Naive B cell (primary cell): ENCODE measurements at places on chromosomes 2 and 18.
A peak's percentile ranks its signal among the peaks of the same experiment; 100 is the strongest.

- no peak for DNase-seq
These were observed 44.5 kb downstream of the DOCK10 start for GRCh38 chr2:224997802-224998201.

- DNase-seq = no peak
These were observed 11.9 kb upstream of the REG3A start for GRCh38 chr2:79171348-79171958.

DNA sequence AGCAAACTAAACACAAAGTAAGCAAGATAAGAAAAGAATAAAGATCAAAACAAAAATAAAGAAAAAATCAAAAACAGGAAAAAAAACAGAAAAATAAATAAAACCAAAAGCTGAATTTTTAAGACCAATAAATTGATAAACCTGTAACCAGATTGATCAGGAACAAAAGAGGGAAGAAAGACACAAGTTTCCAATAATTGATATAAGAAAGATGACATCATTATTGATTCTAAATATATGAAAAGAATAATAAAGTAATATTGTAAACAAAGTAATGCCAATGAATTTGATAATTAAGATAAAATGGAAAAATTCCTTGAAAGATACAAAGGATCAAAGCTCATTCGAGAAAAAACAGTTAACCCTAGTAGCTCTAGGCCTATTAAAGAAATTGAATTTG, 394.6 kb upstream of the LRATD1 start:
- DNase-seq = no peak

DNA sequence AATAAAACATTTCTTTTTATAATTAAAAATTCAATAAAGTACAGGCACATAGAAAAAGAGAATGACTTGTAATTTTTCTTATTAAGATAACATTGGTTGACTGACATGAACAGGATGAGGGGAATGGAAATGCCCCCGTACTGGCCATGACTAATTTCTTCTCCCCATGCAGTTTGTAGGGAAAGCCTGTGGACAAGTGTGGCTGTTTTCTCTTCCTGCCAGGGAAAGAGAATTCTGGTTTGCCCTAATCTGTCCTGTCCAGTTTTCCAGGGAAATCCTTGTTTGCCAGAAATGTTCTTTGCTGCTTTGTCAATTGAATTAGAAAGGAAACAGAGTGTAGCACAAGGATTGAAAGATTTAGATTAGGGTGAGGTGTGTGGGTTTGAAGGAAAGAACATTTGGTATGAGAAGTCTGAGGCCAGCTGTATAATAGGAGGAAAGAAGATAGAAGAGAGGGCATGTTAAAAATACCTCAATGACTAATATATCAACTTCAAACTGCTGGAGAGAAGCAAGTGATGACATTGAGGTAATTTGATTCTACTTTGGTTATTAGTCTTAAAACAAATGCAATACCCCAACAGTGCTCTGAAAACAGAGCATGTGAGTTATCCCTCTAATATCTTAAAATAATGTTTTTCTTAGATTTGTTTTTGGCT, 593.9 kb upstream of the ZNF804A start:
- DNase-seq = no peak

GRCh38 chr2:190343536-190344275, at the start of gene INPP1:
Gene INPP1, plus strand, starts transcription at chr2:190343589. Its CDS starts 16,514 bp downstream, at chr2:190360103.
- peak; percentile 23 for DNase-seq

GRCh38 chr18:51668101-51668500, 470.6 kb upstream of the MEX3C start:
- no peak for DNase-seq

DNA sequence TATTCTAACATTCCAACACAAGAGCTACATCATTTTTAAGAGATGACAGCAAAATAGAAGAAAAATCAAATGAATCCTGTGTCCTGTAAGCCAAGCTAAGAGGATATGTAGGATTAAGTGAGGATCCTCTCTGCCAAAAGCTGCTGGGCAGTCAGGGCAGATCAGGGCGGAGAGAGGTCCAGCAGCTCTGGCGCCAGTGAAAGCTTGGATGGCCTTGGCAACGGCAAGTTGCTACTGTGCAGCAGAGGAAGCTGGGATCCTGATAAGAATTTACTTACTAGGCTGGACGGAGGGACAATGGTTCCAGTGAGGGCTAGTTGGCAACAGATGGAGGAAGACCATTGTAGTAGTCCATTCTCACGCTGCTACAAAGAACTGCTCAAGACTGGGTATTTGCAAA, 391.5 kb downstream of the XIRP2 start:
- no peak for DNase-seq

- peak; percentile 79 for DNase-seq
These were observed 41.0 kb downstream of the LPIN2 start for GRCh38 chr18:2971741-2972552.

DNA sequence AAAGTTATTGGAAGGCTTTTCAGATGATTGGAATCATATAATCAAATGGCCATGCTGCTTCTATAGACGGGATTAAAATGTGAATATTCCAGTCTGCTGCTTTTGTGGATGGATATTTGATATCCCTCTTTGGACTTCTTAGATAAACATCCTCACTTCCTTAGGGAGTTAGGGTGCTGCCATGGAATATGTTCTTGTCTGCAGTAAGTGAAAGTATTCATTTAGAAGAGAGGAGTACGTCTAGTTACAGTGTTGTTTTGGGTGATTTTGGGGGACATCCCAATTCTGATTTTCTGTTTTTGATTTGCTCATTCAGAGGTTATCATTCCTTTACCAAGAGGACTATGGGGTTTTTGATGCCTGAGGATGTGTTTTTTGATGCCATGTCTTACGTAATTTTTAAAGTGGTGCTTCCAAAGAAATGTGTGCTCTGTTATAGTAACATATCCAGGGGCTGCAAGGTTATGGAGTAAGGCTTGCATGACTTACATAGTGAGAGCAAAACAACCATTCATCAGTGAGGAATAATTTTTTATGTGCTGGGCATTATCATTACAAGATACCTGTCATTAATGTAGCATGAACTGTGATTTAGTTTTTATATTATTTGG, 33.6 kb downstream of the ASXL3 start:
- no peak for DNase-seq

GRCh38 chr2:26976237-26976636, 5.8 kb downstream of the MAPRE3 start:
- DNase-seq = no peak

DNA sequence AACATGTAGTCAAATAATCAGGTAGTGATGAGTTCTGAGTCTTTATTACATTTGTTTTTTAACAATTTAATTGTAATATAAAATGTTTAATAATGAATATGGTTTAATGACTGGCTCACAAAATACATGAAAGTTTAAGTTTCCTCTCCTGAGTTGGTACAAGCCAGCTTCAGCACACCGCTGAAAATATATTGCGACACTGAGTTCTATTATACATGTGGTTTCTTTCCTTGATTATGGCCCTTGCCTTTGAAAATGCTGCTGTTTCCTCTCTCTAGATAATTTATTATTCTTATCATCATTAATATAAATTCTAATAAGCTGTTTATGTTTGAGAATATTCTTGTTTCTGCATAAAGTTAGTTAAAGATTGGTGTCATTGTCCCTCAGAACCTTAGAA, 249.3 kb downstream of the PARD3B start:
- no peak for DNase-seq

- DNase-seq = no peak
These were observed 12.0 kb downstream of the EXOC6B start for GRCh38 chr2:72813841-72814240.

DNA sequence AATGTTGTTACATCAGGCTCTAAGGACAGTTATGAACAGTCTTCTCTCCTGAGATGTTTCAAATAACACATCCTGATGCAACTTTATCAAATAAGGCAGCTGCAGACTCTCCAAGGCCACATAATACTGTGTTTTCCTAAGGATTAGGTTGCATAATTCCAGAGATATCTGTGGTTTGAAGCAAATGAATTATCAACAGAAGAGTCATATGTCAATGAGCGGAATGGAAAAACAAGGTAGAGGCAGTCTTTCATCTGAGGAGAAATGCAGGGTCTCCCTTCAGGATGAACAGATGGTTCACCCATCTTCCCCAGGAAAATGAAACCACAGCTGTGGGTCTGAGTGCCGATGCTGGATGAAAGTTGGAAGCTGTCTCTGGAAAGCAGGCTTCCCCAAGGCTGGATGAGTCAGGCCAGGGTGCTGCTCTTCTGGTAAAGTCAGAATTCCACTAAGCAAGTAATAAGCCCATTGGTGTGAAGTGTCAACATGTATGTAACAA, 22.2 kb downstream of the LYG1 start:
- DNase-seq = no peak

GRCh38 chr2:195782156-195782555, 125.1 kb downstream of the SLC39A10 start:
- DNase-seq = no peak

DNA sequence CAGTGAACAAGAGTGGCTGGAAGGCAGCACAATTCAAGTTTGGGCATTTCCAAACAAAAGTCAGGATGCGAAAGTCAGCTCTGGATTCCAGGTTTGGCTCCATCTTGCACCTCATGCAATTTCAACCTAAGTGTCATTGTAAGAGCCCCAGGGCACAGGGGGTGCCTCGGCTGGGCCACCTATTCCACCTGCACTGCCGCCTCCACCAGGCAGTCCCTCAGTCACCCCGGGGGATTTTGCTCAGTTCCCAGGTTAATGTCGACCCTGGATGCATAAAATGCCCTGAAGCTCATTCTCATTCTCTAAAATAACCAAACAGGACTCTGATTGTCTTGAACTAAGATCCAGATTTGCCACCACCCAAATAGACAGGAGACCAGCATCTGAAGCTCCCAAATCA, 77.6 kb downstream of the EDAR start:
- no peak for DNase-seq

DNA sequence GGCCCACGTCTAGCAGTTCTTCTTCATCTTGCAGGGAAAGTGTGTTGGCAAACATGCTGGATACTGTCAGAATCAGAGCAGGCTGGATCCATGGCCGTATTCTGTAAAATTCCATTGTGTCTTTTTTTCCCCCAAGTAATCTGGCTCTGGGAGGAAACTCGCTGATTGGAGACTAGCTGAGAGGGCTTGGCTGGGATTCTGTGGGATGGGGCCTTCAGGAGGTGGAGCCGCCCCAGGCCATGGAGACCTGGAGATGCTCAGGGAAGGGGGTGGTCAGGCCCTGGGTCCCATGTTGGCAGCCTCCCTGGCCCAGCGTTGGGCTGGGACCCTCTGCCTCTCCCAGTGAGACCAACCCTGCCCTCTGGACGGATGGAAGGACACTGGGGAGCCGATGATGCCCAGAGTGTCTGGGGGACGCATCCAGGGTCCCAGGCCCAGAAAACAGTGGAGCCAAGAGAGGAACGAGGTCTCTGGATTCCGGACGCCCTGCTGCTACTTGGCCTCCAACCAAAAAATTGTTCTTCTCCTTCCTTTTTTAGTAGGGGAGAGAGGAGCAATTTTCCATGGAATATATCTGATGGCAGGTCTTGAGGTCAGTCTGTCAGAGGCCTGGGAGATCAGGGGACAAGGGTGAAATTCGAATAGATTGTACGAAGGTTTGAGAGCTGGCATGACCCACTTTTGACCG, 114.5 kb downstream of the AGAP1 start:
- no peak for DNase-seq

DNA sequence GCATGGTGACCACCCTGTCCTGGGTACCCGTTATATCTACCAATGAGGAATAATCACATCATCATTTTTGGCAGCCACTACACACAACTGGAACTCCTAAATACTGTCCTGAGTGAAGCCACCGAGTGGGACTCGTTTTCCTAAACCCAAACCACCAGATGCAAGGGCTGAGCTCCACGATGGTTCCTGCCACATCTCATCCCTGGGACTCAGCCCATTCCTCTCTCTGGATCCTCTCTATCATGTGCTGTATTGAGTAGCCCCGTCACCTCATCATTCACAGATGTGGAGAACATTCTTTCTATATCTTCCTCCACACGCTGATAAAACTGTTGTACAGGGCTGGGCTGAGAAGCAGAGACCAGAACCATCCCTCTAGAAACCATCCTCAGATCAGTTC, 79.4 kb upstream of the SMAD7 start:
- no peak for DNase-seq

- no peak for DNase-seq
These were observed 101.1 kb downstream of the HS1BP3 start for GRCh38 chr2:20549691-20550348.

GRCh38 chr2:26119521-26119920, 53.4 kb upstream of the GAREM2 start:
- DNase-seq = no peak

GRCh38 chr18:52435301-52435700, 95.3 kb downstream of the DCC start:
- DNase-seq = no peak

GRCh38 chr2:42092084-42092996, 44.5 kb downstream of the PKDCC start:
- DNase-seq = no peak

DNA sequence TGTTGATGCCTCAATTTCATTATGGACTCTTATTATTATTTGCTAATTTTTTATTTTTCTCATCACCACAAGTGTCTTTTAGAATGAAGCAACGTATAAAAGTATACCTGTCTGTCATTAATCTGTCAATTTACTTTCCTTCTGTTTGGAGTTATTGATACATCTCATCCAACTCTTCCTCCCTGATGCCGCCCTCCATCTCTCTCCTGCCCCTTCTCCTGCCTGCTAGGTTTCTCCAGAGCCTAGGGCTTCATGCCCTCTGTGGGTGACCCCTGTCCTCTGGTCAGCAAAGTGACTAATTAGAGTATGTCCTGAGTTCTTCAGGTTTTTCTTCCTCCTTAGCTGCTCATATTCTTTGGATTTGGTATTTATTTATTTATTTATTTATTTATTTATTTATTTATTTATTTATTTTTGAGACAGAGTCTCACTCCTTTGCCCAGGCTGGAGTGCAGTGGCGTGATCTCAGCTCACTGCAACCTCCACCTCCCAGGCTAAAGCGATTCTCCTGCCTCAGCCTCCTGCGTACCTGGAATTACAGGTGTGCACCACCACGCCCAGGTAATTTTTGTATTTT, 162.5 kb upstream of the MYCN start:
- DNase-seq = no peak

- no peak for DNase-seq
These were observed 146.0 kb downstream of the FAM210A start for GRCh38 chr18:13580351-13580750.

DNA sequence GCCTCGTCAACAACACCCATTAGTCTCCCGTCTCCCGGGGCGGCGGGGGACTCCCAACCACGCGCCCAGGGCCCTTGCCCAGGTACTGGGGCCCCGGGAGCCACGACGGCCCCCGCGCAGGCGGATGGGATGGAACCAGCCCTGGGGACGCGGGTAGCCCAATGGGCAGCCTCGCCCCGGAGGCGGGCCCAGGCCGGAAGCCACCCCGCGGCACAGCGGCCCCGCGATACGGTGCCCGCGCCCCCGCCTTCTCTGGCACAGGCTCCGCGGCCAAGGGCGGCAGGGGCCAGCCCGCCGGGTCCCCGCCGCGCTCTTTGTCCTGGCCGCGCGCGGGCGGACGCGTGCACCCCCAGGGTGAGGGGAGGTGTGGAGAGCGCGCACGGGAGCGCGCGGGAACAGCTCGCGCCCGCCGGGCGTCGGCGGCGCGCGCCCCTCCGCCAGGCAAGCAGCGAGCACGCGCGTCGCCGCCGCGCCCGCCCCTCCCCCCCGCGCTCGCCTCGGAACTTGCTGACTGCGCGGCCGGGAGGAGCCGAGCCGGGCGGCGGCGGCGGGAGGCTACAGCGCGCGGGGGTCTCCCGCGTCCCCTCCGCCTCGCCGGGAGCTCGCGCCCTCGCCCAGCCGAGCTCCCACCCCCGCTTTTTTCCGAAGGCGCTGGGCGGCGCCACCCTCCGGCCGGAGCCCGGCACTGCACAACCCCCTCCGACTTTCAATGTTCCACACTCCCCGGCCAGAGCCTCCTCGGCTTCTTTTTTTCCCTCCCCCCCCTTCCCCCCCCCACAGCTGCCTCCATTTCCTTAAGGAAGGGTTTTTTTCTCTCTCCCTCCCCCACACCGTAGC, at the start of gene UBE2E3:
Gene UBE2E3, plus strand, starts transcription at position 500 of the 837 bp plus-strand sequence. CDS start 1,438 bp downstream, outside the sequence.
- DNase-seq = peak; percentile 81
